ENCODE measurements at places on chromosomes 6 and 20.

DNA sequence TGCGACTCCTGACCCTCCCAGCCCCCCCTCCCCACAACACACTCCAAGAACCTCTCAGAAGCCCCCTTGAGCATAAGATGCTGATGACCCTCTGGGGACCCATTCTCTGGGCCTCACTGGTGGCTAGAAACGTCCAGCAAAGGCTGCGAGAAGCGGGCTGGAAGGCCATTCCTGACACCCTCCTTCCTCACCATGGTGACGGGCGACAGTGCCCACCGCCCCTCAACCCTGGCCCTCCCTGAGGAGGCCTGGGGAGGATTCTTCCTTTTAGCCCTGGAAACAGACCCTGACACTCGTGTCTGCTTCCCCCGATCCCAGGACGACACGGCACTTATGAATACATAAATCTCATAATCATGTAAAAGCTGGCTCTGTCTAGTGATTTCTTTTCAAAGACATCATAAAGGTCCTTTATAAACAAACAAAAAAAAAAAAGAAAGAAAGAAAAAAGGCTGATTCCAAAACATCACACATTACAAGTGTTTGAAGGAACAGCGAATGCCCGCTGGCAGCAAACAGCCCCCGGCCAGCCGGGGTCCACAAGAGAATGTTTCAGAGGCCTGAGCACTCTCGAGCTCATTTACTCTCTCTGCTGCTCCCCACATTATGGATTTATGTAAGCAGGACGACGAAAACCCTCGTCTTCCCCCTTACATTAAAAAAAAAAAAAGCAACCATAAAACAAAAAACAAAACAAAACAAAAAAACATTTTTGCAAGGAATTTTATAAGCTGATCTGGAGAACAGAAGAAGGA is 40.7 kb downstream of the PREX1 start:
- DNase-seq = no peak

DNA sequence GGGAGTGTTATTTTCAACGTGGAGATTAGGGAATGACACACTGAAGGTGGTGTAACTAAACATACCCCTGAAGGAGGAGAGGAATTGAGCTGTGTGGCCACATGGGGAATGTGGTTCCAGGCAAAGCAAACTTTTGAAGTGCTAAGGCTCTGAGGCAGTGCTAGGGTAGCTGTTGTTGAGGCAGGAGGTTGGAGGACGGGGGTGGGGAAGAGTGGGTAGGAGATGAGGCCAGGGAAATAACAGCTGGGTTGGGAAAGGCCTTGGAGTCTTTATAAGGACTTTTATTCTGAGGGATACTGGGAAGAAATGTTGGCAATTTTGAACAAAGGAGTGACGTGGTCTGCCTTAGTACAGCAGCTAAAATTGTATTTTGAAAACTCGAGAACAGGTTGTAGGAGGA is 13.0 kb downstream of the RPRD1B start:
- no peak for DNase-seq

DNA sequence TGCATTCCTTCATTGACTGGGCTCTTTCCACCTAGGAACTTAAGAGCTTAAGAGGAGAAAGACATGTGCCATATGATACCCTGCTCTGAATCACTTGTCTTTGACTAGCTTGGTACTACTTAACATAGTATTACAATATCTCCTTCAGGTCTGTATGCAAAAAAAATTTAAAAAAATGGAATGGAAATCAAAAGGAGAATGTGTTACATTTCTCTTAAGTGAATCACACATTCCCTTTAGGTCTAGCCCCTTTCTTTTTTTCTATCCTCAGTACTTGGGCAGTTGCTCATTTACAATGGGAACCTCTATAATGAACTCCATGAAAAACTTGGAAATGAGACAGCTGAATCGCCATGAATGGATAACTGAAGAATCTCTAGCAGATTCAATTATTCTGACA is 53.8 kb downstream of the SLC35F1 start:
- DNase-seq = no peak

- DNase-seq = no peak
Observed at GRCh38 chr6:14442242-14442641, 324.7 kb downstream of the CD83 start.

DNA sequence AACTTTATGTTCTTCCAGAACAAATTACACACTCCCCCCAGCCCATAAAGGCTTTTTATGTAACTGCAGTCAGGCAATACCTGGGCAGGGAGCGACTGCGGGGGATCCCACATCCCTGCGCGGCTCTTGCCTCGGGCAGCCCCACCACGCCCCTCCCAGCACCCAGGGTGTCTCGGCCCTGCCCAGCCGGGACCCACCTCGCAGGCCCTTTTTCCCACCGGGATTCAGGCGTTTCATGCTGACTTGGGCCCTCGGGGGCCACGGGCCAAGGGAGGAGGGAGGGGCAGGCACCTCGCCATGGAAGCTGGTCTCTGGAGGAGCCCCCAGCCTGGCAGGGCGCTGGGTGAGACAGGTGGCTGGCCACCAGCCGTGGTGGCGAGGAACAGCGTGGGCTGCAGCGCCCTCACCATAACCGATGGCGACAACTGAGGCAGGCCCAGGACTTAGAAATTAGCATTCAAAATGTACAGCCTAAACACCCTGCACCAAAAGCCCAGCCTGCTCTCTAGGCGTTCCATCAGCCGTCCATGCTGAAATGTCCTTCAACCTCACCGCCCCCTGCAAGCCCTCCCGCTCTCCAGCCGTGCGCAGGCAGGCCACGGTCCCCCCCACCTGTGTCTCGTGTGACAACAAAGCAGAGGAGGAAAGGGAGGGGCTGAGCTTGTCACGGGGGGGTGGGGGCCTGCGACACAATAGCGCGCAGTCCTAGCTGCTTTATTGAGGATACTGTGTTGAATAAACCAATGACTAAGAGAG is 15.1 kb upstream of the FOXC1 start:
- no peak for DNase-seq

DNA sequence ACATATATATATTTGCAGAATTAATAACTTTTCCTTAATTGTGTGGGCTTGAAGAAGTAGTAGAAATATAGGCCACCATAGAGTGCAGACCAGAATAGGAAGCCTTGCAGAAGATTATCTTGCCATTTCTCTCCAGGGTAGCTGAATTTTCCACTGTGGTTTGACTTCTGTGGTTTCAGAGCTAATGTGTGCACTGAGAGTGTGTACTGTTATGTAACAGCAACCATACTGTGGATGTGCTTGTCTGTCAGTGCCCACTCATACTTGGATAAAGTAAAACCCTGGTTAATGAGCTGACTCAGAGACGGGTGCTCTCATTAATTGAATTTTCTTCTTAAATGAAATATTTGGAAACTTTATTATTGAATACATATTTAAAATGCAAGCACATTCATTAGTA is 57.2 kb downstream of the CEP43 start:
- peak; percentile 72 for DNase-seq

- no peak for DNase-seq
Observed at GRCh38 chr6:100338090-100338489, 126.6 kb downstream of the SIM1 start.

DNA sequence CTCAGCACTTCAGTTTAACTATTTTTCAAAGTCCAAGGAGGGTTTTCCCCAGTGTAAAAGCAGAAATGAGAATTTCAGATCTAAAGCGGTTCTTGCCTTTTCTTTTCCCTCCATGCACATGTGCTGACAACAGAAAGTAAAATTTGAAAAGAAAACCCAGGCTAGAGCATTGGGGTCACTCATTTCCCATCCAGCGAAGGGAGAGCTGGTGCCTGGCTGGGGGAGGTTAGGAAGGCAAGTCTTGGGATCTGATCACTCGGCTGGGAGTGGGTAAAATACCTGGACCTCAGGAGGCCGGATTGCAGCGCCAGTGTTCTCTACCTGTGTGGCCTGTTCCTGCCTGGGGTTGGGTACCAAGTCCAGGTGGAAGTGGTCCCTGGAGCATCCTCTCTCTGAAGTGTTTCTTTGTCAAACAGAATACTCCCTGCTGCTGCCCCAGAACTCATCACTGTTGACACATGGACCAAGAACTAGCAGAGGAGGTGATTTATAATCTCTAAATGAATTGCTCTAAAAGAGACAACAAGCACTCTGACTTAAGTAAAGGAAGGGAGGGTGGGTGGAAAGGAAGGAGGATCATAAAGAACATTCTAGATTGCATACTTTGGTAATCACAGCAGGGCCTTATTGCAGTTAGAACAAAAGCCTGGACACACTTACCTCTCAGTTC is 136.0 kb downstream of the MTHFD1L start:
- DNase-seq = no peak

GRCh38 chr6:162198925-162199324 is 528.6 kb downstream of the PRKN start:
- no peak for DNase-seq

DNA sequence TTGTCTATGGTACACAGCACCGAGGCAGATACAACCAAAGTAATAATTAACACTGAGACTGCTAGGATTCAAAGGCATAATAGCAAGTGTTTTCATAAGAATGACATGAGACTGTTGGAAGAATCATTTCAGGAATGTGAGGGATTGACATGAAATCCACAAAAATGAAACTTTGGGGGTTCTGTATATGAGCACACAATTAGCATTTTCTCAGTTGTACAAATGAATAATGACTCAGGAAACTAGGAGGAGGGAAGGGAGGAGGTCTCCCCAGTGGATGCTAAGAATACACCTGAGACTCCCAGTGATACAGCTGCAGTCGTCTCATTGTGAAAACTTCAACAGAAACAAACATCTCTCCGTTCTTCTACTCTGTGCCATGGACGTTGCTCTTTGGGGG is 428.4 kb upstream of the PLCB4 start:
- DNase-seq = no peak

GRCh38 chr6:107819217-107819616 is 4.9 kb downstream of the SCML4 start:
- no peak for DNase-seq

DNA sequence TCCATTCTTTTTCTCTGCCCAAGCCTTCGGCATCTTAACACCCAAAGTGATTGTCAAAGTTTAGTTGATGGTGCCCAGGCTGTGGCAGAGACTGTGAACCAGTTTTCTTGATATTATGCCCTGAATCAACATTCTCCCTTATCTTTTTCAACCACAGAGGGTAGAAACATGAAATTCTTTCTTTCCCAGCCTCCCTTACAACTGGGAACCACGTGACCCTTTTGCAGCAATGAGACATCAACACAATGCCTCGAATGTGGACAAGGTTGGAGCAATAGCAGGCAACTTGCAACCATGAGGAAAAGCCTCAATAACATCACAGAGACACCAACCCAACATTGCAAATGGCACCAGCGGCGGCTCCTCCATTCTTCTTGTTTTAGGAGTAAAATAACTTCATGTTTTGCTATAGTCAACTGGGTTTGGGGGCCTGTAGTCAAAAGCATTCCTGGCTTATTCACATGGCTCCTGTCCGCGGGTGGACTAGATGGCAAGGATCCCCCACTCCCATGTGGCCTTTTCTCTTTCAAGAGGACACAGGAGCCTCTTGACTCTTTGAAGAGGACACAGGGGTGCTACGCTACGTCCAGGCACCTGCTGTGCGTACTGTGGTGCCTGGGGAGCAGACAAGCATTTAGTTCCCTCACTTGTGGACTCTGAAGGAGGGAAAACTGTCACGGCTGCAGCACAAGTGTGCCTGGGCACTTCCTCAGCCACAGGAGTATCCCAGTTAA is 90.5 kb downstream of the NOL4L start:
- no peak for DNase-seq

GRCh38 chr20:47316776-47317126 is 39.7 kb downstream of the ZMYND8 start:
- no peak for DNase-seq

DNA sequence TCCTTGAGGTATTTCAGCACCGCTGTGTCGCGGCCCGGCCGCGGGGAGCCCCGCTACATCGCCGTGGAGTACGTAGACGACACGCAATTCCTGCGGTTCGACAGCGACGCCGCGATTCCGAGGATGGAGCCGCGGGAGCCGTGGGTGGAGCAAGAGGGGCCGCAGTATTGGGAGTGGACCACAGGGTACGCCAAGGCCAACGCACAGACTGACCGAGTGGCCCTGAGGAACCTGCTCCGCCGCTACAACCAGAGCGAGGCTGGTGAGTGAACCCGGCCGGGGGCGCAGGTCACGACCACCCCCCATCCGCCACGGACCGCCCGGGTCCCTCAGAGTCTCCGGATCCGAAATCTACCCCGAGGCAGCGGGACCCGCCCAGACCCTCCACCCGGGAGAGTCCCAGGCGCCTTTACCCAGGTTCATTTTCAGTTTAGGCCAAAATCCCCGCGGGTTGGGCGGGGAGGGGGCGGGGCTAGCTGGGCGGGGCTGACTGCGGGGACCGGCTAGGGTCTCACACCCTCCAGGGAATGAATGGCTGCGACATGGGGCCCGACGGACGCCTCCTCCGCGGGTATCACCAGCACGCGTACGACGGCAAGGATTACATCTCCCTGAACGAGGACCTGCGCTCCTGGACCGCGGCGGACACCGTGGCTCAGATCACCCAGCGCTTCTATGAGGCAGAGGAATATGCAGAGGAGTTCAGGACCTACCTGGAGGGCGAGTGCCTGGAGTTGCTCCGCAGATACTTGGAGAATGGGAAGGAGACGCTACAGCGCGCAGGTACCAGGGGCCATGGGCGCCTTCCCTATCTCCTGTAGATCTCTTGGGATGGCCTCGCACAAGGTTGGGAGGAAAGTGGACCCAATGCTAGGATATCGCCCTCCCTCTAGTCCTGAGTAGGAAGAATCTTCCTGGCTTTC is 693 bp downstream of the HLA-F start:
- peak; percentile 72 for DNase-seq

DNA sequence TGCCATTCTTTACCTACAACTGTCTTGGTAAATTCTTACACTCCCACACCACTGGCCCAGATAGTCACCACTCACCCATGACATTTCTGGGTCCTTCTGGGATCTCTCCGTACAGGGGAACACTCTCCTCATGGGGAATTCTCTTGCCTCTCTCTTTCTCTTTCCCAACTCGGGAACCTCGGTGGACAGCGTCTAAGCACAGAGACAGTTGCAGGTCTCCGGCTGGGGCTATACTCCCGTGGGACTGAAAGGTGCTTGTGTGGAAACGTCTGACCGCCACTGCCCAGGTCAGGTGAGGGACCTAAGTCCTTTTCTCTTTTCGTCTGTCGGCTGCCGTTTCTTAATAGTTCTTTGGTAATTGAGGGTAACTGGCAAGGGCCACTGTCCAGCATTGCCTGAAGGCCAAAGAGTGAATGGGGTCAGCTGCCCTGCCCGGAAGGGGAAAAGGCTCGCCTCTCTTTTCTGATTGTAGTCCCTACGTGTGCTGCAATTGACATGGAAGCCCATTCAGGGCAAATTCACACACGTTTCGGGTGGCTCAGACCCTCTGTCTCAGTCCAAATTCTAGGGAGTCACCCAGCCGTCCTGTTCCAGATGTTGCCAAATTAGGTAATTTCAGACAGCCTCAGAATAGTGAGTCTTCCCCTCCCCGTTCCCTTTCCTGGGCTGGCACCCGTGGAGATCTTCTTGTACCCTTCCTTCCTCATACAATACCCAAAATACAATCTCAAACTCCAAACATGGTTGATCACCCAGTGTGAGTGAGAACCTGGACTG is 31.2 kb upstream of the RIPK1 start:
- DNase-seq = no peak

DNA sequence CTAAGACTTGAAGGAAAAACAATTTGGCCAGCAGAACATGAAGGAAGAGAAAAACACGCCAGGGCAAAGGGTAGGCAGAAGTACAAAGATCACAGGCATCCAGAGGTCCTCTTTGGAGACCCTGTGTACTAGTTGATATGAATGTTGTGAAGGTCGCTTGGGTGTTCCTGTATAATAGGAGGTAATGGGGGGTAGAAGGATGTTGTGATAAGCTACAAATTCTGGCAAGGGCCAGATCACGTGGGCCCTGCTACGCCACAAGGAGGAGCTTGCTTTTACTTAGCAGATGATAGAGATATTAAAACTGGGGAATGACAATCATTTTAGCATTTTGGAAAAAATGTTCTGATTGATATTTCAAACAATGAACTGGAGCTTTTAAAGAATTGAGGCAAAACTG is 878 bp upstream of the HLA-DMA start:
- DNase-seq = no peak

GRCh38 chr6:43901733-43902230 is 131.8 kb downstream of the VEGFA start:
- DNase-seq = no peak

All from activated CD4-positive, alpha-beta T cell treated with anti-CD3 and anti-CD28 coated beads, Interleukin-2, amount 50 U/mL, for 16 hours (primary cell).